BJ (cell line): ENCODE measurements at places on chromosomes 6 and 20. TPM values are rescaled to one million over a fixed set of nuclear protein-coding genes. Genes with fewer than 3 reads are reported as not detected.

Gene KCNK15
- polyA plus RNA-seq = 0.58 and 0.82 TPM in 2 replicates

DNA sequence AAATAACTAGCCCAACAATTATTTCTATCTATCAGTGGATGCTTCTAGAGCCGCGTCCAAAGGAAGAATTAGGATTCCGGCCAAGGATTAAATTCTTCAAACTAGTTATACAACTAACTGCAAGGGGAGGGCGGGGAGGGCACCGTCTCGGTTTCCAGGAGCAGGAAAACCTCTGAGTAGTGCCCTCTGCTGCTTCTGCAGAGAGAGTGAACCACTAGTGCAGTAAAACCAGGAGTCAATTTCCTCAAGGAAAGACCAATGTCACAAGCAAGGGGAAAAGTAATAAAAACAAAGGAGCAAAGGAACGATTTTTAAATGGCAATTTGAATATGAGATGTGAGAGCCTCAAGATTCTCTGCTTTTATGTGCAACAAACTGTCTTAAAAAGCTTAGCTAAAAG is 16.5 kb upstream of the UBE2J1 start:
- no peak for DNase-seq

DNA sequence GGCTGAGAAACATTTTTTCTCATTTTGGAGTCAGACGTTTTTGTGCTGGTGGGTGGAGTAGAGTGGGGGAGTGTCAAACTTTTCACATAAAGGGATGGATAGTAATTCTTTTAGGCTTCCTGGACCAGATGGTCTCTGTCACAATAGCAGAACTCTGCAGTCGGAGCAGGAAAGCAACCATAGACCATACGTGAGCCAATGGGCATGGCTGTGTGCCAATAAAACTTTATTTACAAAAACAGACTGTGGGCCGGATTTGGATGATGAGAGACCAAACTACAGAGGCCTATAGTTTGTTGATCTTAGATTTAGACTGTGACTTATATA is 70.8 kb upstream of the SLC22A23 start:
- no peak for DNase-seq

- DNase-seq = no peak
These were observed 47.4 kb downstream of the GMDS start for GRCh38 chr6:2197984-2198383.

Gene C20orf202
- polyA plus RNA-seq = not detected in 2 replicates

DNA sequence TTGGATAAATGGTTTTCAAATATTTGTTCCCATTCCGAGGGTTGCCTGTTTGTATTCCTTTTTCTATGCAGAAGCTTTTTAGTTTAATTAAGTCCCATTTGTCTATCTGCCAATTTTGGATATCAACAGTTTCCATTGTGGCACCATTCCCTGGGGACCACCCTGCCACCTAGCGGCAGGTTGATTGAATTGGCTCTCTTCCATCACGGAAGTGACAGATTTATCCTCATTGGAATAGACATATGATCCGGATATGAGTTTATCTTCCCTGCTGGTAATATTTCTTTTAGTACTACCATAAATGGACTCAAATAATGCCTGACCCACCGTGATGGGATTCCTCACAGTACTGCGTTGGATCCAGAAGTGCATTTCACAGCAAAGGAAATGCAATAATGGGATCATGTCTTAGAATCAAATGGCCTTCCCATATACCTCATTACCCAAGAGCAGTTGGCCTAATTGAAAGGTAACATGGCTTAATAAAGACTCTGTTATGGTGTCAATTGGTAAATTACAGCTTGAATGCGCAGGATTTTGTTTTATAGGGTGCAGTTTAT is 327.0 kb downstream of the BMP2 start:
- DNase-seq = no peak

Gene TP53TG5
- polyA plus RNA-seq = not detected in 2 replicates

Gene EPPIN
- polyA plus RNA-seq = not detected in 2 replicates

GRCh38 chr6:55388211-55388610 is 60.9 kb downstream of the GFRAL start:
- DNase-seq = no peak

Gene NKAPL
- polyA plus RNA-seq = 0.72 TPM in 2 replicates

Gene AIF1
- polyA plus RNA-seq = not detected in 2 replicates

Gene VPS16
- polyA plus RNA-seq = 33.5 and 46.8 TPM in 2 replicates

- DNase-seq = no peak
These were observed 460 bp downstream of the PLAGL1 start for GRCh38 chr6:144007478-144008119.

Gene TGM3
- polyA plus RNA-seq = not detected in 2 replicates

Gene PAQR8
- 2.2 and 2.3 TPM in 2 replicates for polyA plus RNA-seq

- no peak for DNase-seq
These were observed 167.2 kb upstream of the THEMIS start for GRCh38 chr6:128068119-128068479.

Gene MRAP2
- 0.16 and 0.26 TPM in 2 replicates for polyA plus RNA-seq

- no peak for DNase-seq
These were observed 468.2 kb upstream of the ARID1B start for GRCh38 chr6:156309017-156309416.

DNA sequence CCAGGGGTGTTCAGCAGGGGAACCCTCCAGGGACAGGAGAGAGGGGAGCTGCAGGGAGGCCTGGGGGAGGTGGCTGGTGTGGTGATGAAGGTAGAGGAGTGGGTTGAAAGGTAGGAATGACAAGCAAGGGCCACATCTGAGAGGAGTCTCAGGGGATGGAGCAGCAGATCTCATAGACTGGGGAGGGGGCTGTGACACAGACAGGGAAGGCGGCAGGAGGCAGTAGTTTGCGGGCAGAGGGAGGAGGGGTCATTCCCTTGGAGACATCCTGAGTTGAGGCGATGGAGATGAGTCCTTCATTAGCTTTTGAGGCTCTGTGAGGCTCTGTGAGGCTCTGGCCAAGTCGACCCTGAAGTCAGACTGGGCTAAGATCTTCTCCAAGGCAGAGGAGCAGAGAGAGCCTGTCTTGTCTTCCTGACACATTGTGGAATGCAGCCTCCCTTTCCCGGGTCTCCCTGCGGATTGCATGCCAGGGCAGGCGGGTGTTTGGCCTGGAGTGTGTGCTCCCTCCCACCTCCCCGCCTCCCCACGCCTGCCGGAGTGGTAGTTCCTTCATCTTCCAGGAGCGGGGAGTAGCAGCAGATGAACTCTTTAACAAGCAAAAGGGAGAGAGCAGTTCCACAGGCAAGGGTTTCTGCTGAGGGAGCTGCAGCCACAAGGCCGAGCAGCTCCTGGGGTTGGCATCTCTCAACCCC is 34.3 kb upstream of the MLN start:
- peak; percentile 21 for DNase-seq

- no peak for DNase-seq
These were observed 60.3 kb downstream of the TSHZ2 start for GRCh38 chr20:53032478-53032932.

GRCh38 chr6:81752921-81753710 is 635 bp upstream of the TENT5A start:
- peak; percentile 50 for DNase-seq

Gene STX11
- polyA plus RNA-seq = 0.80 and 0.90 TPM in 2 replicates

DNA sequence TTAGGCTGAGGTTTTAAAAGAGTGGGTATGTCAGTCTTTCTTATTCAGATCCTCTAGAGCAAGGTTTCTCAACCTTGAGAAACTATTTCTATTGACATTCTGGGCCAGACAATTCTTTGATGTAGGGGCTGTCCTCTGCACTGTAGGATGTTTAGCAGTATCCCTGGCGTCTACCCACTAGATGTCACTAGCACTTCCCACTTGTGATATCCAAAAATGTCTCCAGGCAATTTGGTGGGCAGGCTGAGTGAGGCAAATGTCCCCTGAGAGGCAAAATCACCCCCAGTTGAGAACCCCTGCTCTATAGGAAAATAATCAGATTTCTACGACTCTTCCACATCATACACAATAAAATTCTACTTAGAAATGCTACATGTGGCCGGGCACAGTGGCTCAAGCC is 7.7 kb upstream of the ZKSCAN8 start:
- DNase-seq = no peak

GRCh38 chr6:72969666-72970065 is 255.6 kb downstream of the KHDC1L start:
- DNase-seq = no peak

Gene FNDC11
- 0.26 and 0.76 TPM in 2 replicates for polyA plus RNA-seq

Gene USP49
- polyA plus RNA-seq = 1.6 and 1.9 TPM in 2 replicates

Gene JPH2
- 9.5 and 14.7 TPM in 2 replicates for polyA plus RNA-seq

- peak; percentile 49 for DNase-seq
These were observed 34.1 kb upstream of the EZR start for GRCh38 chr6:158853072-158853879.

DNA sequence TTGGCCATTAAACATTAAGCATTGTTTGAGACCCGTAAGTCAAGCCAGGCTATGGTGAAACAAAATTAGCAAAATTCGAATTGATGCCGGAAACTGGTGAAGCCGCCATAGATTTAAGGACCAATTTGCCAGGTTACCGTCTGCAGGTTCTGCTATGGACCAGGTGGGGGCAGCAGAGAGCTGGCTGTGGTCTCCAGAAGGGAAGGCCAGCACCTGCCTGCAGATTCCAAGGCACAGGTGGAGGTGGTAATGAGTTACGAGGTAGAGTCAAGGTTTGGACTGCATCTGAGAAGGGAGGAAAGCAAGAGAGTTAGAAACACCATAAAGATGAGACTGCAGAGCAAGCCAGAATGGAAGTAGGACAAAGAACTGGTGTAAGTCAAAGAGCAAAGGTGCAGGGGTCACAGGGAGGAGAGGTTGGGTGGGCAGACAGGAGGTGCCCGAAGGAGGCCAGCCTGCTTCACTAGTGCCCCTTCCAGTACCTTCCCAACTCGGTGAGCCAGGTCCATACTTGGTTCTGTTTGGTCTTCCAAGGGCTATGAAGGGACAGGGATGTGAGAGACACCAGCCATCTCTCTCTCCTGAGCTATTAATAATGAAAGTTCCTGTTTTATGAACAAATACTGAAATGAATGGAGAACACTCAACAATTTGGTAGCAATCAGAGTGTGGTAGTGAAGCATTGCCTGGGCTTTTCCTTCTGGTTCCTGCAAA is 131.6 kb upstream of the ESR1 start:
- DNase-seq = no peak

GRCh38 chr20:17860301-17861197 is 108.0 kb downstream of the SNX5 start:
- DNase-seq = no peak

- DNase-seq = no peak
These were observed 8.9 kb upstream of the FITM2 start for GRCh38 chr20:44319839-44320422.

DNA sequence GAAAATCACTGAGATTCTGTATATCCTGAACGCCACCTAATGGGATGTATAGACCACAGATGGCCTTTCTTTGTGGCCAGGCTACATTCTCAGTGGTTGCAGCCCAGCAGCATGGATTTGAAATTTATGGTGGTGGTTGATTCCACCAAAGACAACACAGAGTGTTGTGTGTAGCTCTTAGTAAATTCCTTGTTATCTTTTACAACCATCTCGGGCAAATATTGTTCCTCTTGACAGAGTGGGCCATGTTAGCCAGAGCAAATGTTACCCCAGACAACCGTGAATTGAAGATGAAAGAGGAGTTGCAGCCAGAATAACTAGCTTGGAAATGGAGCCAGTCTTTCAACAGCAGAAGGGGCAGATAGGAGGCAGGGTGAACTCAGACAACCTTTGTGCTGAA is 39.5 kb downstream of the SLC24A3 start:
- no peak for DNase-seq

GRCh38 chr20:60266177-60266823 is 308.1 kb downstream of the CDH26 start:
- DNase-seq = no peak

DNA sequence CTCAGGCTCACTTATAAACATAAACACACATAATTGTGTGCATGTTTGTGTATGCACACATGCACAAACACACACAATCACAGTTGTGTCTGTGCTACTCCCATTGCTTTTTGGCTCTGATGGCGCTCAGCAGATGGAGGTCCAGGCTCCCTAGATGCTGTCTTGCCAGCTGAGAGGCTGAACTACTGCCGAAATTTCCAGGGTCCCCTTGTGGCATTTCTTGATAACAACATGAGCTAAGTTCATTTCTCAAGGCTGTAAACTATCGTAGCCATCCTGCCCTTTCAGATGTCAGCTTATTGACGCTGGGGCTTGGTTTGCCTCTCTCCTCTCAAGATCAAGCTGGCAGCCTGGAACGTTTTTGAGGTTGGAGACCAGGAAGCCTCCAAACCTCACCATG is 313.9 kb upstream of the RNF24 start:
- no peak for DNase-seq

Gene PGC
- not detected in 2 replicates for polyA plus RNA-seq

GRCh38 chr6:138568997-138569396 is 69.7 kb upstream of the NHSL1 start:
- no peak for DNase-seq

GRCh38 chr6:128483472-128484135 is 36.8 kb downstream of the PTPRK start:
- DNase-seq = no peak

- DNase-seq = no peak
These were observed 26.2 kb downstream of the MYO6 start for GRCh38 chr6:75775219-75775618.

Gene IL17A
- polyA plus RNA-seq = not detected in 2 replicates

GRCh38 chr20:3067139-3068014 is 4.0 kb upstream of the OXT start:
- DNase-seq = no peak

GRCh38 chr6:157994125-157994795 is 12.6 kb downstream of the SYNJ2 start:
- DNase-seq = no peak

DNA sequence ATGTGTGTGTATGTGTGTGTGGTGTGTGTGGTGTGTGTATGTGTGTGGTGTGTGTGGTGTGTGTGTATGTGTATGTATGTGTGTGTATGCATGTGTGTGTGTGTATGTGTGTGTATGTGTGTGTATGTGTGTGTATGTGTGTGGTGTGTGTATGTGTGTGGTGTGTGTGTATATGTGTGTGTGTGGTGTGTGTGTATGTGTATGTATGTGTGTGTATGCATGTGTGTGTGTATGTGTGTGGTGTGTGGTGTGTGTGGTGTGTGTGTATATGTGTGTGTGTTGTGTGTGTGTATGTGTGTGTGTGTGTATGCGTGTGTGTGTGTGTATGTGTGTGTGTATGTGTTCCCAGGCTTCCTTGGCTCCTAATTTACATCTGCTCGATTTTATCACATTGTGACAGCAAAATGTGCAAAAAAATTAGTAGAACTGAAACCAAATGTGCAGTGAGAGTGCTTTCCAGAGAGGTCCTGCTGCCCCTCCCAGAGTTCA is 234.5 kb downstream of the BMP7 start:
- no peak for DNase-seq

DNA sequence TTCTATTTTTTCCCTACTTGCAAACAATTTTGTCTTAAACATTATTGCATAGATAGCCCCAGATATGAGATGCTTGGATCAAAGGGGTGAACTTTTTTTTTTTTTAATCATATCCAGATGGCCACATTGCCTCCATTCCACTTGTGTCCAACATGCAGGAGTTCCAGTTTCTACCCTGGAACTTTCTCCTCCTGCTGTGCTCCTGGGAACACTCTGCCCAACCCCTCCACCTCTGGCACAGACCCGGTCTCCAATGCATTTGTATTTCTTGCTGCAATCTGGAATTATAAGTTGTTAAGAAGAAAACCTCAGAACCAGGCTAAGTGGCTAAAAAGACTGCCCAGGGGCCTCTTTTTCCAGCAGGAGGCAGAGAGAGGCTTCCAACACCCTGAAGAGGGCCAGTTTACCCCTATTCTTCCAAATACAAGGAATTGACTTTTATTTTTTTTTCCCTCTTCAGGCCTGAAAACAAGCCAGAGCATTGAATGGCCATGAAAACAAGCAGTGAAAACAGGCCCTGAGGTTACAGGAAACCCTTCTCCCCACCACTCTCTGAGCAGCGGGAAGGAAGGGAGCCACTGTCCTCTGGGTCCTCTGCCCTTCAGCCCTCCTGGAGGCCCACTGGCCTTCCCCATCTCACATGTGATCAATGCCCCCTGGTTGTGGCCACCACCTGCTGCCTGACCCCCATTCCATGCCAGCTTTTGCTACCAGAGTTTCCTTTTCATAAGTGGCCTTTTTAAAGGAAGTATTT is 44.3 kb downstream of the PDYN start:
- no peak for DNase-seq
